ENCODE measurements at places on chromosomes 7 and 10.

GRCh38 chr10:59991661-59992060 is 85.3 kb upstream of the CCDC6 start:
- DNase-seq, result peak; percentile 21

DNA sequence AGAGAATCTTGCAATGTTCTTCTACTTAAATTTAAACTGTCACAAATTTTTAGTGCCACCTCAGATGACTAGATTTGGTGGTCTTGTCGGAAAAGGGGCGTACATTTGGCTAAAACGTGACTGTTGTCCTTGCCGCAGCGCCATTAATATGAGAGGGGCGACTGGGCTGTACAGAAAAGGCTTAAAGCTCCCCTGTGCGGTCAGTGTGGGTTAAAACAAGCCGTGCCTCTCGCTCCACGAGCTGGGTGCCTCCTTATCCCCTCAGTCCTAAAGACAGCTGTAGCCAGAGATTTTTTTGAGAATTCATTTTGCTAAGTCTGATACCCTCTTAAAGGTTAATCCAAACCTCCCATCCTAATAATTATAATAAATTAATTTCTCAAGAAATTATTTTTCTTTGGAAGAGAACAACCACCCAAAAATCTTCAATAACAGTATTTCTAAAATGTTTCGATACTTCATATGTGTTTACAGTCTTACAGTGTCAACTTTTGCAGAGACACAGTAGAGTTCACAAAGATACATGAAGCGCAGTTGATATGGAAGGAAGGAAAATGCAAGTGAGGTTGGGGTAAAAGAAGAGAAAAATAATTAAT is 68.6 kb downstream of the C7orf25 start:
- DNase-seq, result peak; percentile 84

DNA sequence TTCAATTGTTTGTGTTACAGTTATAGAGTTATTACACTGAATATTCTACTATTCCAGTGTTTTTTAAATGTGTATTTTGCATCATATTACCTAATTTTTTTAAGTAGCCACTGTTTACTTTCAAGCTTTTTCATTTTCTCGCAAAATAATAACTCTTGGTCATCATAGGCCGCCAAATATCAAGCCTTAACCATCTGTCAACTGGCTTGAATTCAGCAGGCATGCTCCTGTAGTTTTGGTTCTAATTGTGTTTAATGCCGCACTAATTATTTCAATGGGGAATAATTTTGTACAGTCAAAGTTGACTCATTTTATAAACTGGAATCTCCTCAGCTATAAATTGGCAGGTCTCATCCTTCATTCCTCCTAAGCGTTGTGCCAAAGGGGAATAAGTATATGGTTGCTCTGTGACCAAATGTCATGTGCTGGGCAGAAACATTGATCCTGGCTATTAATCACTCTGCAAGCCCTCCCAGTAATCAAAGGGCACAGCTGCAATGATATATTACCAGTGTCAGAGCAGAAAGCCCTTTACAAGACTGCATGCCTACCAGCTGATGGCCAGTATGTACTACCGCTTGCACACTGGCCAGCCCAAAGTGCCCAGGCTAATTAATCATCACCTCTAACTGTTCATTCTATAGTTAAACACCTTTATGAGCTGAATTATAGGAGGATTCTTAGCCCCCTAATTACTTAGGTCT is 74.8 kb downstream of the SKAP2 start:
- DNase-seq, result no peak

DNA sequence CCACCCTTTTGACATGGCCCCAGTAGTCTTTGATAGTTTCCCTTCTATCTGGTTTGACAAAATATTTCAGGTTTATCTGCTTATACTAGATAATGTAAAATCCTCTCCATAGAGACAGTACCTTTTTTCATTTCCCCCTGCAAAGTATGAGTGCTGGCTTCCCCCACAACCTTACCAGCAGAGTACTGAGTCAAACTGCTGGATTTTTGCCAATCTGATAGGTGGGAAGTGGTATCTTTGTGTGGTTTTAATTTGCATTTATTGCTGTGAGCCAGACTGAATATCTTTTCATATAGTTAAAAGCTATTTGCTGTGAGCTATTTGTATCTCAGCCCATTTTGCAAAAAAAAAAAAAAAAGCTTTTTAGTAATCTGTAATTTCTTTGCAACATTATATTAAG is 32.1 kb upstream of the HECTD2 start:
- no peak for DNase-seq

DNA sequence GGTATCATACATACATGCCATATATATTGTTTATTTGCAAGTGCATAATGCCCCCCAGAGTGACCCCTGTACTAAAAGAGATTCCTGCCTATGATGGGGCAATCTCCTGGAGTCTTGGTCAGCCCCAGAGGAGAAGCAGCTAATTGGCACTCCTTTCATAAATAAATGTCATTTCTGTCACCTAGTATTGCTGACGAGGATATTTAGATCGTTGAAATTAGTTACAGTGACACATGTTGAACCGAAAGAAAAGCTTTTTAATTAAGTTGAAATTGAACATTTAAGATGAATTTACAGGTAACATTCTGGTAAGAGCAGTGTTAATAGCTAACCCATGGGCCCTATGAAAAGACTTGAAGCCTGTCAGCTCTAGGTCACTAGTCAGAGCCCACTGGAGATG is 210.5 kb upstream of the LRGUK start:
- DNase-seq, result no peak

DNA sequence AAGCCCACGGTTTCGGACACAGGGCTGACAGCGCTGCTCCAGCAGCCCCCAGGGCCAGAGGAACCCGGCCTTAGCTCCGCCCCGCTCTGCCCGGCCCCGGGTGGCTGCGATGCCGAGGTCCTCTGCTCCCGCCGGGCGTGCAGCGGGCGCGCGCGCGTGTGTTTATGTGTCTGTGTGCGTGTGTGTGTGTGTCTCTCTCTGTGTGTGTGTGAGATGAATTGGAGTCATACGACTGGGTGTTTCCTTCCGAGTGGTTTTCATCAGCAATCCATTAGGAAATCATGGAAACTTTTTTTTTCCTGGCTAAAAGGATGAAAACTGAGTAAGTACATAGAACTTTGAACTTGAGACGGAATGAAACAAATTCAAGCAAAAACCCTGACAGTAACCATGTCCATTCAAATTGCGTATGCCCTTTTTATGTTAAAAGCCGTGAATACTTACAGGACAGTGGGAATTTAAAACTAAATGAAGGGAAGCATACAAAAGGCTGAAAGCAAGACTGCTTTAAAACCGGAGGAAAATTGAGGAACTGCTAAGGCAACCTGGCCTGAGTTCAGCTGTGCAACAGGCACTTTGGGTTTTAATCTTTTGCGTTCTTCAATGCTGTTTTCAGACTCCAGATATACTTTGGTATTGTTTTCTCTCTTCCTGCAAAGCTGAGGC is at the start of gene CPED1:
TSS of gene CPED1 (plus strand) at position 121 of the 666 bp plus-strand sequence. CDS start 911 bp downstream, outside the sequence.
- no peak for DNase-seq

DNA sequence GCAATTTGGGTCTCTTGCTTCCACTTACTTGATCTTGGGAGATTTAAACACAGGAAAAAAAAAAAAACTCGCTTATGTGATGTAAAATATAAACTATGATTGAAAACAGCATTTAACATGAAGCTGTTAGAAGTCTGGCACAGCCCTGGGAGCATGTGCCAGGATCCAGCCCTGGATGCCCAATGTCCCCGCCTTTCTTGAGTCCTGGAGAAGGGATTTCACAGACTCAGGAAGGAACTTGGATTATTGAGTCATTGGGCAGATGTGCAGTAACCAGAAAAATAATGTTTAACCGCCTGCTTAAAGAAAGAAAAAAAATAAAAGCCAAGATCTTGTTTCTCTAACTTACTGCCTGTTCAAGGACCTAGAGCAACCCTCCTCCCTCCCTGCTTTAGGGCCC is 3.7 kb upstream of the JCAD start:
- peak; percentile 32 for DNase-seq

GRCh38 chr10:323651-324293 is 188.5 kb downstream of the ZMYND11 start:
- DNase-seq, result peak; percentile 10

DNA sequence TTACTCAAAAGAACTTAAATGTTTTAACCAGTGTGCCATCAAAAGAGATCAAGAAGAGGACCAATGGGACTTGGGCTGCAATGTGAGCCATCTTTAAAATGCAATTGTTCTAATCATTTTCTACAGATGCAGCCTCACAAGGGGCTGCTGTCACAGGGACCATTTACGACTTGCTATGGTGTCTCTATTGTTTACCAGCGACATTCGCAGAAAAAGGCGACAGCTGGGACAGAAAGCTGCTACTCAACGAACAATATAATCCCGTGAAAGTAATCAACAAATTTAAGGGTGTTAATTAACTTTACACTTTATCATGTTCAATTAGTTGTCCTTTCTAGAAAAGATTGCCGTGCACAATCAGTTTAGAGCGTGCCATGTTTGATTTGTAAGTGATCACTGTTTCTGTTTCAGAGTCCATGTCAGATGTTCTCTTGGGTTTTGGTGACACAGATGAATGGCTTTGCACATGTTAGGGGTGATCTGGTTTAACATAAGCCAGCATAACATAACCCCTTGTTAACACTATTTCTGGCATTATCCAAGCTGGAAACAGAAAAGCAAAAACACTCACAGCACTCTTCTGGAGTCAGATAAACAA is 110.8 kb downstream of the HIBADH start:
- DNase-seq, result peak; percentile 60

DNA sequence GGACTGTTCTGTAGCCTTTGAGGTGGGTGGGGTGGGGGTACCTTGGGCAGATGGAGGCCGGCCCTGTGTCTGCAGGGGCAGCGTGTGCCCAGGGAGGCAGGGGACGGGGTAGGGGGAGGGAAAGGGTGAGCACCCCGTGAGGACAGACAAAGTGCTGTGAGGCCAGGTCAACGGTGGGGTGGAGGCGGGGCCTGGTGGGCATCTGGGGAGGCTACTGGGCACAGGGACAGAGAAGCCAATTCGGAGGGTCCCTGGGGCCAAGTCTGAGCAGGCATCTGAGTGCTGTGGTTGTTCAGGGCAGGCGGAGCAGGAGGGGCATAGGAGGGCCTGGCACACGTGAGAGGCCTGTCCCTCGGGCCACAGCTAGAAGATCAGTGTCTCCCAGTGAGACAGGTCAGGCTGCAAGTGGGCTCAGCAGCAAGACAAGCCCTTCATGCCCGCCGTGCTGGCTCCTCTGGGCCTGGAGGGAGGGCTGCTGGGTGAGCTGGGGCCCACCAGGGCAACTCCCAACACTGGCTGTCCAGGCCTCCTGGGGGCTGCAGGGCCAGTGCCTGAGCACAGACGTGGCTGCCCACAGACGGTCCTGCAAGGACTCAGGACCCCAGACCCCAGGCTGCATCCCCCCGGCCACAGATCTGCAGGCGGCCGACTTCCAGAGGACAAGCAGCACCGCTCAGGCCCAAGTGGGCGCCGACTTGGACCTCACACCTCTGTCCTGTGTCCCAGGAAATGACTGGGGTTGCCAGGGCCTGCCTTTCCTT is 26.4 kb upstream of the KNDC1 start:
- DNase-seq, result no peak

DNA sequence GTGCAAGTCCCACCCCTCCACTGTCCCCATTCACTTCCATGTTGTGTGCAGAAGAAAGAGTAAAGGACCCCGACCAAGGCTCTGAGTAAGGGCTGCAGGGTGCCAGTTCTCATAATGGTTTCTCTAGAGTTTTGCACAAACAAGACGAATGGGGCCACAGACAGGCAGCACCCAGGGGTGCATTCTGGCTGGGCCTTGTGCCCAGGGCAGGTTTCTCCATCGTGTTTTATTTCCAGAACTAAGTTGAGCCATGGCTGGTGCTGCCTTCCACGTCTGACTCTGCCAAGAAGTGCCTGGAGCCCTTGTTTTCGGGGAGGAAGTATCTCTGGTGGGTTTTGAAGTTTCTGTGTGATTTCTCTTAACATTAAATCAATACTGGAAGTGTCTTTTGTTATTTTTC is 95.0 kb upstream of the SDK1 start:
- DNase-seq, result no peak

GRCh38 chr7:112023282-112023681 is 182.9 kb downstream of the DOCK4 start:
- no peak for DNase-seq

DNA sequence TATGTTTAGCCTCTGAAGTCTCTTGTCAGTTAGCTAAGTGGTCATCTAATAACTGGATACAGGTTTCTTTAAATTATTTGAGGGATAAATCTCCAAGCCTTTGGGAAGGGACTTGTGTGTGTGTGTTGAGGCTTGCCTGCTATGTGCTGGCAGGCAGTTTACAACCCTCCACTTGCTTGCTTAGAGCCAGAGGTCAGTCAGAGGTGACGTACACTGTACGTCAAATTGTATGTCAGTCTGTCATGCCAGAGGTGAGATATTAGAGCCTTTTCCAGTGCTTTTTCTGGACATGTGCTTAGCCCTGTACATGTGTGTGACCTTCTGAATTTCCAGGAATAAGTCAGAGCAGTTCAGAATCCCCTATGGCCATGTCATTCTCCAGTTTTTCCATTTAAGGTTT is 438.9 kb downstream of the SDK1 start:
- no peak for DNase-seq

DNA sequence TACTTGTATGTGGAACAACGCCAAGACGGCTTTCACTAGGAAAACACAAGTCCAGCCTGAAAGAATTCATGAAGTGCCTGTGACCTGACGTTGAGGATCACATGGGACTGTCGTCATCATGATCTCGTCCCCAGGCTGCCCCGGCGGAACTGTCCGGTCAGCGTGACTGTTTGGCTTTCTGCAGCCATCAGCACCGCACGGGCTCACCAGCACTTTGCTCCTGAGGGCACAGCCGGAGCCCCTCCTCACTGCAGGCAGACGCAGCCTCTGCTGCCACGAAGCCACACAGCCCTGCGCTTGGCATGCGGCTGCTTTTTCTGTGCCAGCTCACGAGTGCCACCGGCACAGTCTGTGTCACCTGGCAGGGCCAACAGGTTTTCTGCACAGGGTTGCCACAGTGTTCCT is 9.4 kb upstream of the GET4 start:
- DNase-seq, result no peak

GRCh38 chr7:139829025-139829774 is at the start of gene TBXAS1:
Gene TBXAS1 (plus strand): TSS chr7:139829264. CDS start chr7:139829391, 127 bp downstream.
- no peak for DNase-seq

DNA sequence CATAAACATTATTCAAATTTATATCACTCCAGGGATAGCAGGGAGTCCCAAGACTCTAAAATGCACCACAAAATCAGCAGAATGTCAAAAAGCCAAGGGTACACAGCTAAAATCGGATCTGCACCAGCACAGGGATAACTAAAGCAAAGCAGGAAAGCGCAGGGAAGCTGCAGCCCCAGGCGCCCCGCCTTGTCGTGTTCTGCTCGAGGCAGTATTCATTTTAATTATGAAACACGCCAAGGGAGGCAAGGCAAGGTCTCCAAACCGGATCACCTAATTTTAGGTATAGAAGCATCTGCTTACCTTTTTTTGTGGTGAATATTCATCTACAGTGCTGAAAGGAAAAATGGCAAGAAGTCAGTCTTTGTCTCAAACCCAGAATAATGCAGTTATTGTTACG is 199.4 kb downstream of the RAPGEF5 start:
- DNase-seq, result no peak

DNA sequence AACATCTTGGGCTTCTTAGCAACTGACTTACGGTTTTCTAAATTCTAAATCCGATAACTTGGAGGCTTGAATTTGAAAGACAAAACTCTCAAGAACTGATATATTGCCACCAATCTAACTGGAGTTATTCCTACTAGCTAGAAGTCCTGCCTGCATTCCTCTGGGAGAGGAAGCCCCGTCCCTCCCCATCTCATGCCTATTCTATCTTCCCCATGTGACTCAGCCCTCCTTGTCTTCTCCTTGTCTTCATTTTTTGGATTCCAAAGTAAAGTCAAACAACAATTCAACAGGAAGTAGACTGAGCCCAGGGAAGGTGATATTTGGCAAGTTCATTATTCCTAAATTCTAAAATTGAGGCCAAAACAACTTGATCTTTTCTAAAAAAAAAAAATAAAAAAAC is 587.7 kb downstream of the KCNMA1 start:
- DNase-seq, result no peak

- DNase-seq, result no peak
Measured at GRCh38 chr10:14381475-14381874, 50.8 kb upstream of the FRMD4A start.
